Endothelial cell of umbilical vein (primary cell): ENCODE measurements at places on chromosomes 4 and X. TPM values are rescaled to one million over a fixed set of nuclear protein-coding genes. Genes with fewer than 3 reads are reported as not detected.

Gene PRSS12
- total RNA-seq: 0.23 and 0.55 TPM in 2 replicates

Gene TMEM156
- total RNA-seq: 1.00 and 2.7 TPM in 2 replicates

Gene CABS1
- total RNA-seq: not detected in 2 replicates

Gene NEXMIF
- total RNA-seq: not detected in 2 replicates

Gene SPON2
- total RNA-seq: not detected in 2 replicates

Gene PDZD4
- total RNA-seq: 0.09 TPM in 2 replicates

Gene MAOB
- not detected in 2 replicates for total RNA-seq

Gene NPY1R
- total RNA-seq: not detected in 2 replicates

Gene TASL
- not detected in 2 replicates for total RNA-seq

Gene PRDM8
- total RNA-seq: 0.42 and 0.82 TPM in 2 replicates

Gene CYTL1
- 4.0 and 29.8 TPM in 2 replicates for total RNA-seq
